Stimulated activated CD4-positive, alpha-beta T cell treated with anti-CD3 and anti-CD28 coated beads, Interleukin-2, amount 100 ng/mL, for 24 hours (primary cell): ENCODE measurements at places on chromosomes 5 and 9.

DNA sequence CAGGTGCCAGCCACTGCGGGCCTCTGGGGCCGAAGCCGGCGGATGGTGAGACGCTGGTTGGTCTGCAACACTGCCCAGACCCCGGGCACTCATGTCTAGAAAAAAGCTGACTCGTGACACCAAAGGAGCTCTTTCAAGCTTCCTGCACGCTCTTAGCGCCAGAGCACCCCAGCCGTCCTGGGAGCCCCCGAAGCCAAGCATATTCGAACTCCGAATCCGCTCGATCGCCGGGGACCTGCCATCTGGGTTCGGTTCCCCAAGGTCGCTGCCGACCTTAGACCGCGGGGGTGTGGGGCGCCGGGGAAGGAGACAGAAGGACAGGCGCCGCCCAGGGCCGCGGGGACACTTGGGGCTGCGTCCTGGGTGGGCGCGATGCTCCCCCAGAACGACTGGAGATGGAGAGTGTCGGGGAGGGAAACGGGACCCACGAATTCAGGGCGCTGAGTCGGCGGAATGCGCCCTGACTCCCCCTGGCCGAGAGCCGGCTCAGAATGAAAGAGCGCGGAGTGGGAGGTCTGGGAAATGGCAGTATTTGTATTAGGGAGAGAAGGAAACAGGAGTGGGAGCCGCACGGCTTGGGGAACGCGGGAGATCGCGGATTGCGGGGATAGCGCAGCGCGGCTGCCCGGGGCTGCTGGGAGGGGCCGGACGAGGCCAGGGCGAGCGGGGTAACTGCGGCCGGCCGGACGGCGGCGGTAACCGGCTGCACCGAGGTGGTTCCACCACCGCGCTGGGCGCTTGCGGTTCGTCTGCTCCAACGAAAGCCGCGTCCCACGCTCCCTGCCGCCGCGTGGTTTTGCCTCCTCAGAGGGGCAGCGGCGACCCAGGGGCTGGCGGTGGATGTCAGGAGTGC, 20.1 kb upstream of the MARCHF6 start:
- peak; percentile 28 for DNase-seq

DNA sequence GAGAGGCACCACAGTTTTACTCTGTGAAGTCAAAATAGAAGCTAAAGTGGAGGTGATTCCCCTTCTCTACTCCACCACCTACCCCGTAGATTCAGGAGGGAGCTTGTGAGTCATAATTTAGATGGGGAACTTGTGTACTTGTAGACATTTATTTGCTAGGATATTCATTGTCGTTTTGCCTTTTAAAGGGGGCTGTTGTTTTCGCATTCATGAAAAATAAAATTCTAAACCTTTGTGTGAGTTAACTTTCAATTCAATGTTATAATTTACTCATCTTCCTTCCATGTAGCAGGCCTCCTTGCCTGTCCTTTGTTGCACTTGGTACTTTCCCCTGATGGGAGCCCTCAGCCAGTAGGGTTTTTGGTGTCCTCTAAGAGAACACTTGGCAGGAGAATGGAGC, 22.0 kb downstream of the SECISBP2 start:
- no peak for DNase-seq

GRCh38 chr5:145280214-145280613, 554.9 kb downstream of the PRELID2 start:
- no peak for DNase-seq

DNA sequence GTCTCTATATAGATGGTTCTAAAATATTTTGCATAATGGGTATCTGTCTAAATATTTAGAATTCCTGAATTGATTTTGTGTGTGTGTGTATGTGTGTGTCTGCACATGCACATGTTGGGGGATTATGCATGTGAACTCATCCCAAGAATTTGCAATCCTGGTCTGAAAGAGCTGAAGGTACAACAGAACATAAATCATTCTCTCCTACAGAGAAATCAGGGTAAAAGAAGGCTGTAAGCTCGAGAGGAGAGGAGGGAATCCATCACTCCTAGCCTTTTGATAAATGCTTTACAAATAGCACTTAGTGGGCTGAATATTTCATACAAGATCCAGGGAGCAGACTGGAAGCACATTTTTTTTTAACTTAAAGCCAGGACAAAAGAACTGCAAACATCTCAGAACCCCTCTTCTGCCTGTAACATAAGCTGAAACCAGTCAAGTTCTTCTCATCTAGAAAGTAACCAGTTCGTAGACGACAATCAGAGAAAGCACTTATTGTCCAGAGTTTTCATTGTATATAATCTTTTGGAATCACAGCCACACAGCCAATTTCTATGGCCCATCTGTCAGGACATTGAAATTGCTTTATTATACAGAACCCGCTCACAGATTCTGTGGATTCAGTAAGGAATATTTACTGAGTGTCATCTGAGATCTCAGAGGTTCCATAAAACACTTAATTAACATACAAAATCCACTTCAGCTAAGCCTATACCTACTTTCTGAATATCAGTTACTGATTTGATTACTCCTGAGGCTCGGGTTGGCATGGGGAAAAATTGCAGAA, 541.4 kb upstream of the ZNF462 start:
- DNase-seq, result no peak

GRCh38 chr5:14790220-14790619, 81.4 kb downstream of the ANKH start:
- no peak for DNase-seq
